CD8-positive, alpha-beta T cell (primary cell): ENCODE measurements at places on chromosomes 1 and 21.

DNA sequence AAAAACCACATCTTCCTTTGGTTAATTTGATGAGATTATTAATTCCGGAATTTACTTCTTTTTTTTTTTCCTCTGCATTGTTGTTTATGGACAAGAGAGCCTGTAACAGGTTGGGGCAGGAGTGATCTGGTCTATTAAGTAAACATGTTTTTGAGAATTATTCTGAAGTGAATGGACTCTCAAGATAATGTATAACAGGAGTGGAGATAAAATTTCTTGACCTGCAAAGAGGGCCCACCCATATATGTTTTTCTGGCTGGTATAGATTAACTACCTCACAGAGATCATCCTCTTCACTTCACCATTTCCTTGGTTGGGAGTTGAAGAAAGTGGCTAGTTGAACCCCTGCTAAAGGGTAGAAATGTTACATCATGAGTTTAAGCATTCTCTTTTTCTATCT is 10.7 kb downstream of the DDI2 start:
- no peak for DNase-seq

DNA sequence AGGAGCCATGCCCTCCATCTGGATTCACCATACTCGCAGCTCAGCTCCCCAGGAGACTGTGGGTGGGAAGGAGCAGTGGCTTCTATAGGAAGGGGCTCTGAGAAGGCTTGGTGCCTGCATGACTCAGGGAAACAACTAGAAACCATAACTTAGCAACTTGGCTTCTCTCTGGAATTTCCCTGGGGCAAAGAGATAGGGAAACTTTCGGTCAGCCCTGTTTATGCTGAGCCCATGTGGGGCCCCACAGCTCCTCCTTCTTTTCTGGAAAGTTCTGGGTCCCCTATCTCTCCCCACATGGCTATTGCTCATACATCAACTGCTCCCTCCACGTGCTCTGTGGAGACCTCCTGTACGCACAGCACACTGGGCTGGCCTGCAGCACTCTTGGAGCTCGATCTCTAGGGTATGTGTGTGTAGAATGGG is 39.3 kb downstream of the PLEKHA6 start:
- DNase-seq = no peak

DNA sequence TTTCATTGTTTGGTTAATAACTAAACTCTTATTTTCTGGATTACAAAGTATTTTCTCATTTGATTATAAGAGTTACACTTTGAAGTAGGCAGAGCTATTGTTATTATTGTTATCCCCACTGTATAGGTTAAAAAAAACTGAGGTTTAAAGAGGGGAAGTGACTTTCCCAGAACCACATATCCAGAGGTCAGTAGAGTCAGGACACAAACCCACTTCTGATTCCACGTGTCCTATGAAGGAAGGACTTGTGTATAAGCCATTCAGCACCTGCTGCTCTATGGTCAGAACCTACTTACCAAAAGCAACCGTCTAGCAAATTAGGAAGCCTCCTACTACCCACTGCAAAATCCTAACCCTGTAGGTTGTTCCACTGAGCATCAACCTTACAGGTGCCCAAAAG is 291.3 kb downstream of the TM2D1 start:
- no peak for DNase-seq

GRCh38 chr1:154440036-154440804 is 35.1 kb downstream of the IL6R start:
- no peak for DNase-seq

GRCh38 chr1:167544447-167545093 is 9.0 kb downstream of the CREG1 start:
- DNase-seq = no peak

- no peak for DNase-seq
Measured at GRCh38 chr21:36692114-36692834, 6.6 kb upstream of the SIM2 start.

DNA sequence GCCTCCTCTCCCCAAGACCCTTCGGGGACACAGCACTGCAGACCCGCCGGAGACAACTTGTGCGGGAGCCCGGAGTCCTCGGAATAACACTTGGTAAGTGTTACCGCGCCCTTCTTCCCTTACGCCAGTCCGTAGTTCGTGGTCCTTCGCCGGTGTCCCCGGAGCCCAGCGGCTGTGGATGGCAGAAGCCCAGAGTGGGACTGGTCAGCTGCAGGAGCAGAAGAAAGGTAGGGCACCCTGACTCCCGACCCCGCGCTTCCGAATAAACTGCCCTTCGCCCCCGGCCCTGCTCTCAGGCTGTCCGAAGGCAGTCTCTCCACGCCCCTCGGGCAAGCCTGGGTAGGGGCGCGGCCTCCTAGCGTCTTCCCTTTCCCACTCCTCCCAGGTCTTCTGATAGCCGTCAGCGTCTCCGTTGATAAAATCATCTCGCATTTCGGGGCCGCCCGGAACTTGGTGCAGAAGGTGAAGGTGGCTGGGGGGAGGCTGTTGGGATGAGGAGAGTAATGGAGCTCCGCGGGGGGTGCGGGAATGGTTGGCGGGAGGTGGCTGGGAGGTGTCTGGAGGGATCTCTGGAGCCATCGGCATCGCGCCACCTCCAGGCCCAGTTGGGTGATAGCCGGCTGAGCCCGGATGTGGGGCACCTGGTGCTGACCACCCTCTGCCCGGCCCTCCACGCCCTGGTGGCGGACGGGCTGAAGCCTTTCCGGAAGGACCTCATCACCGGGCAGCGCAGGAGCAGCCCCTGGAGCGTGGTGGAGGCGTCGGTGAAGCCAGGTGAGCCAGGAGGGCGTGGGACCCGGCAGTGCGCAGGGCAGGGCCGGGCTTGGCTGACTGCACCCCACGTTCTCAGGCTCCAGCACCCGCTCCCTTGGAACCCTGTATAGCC is 4.3 kb downstream of the RUSC1 start:
- no peak for DNase-seq

GRCh38 chr1:102105931-102106550 is 109.3 kb upstream of the OLFM3 start:
- DNase-seq = no peak

DNA sequence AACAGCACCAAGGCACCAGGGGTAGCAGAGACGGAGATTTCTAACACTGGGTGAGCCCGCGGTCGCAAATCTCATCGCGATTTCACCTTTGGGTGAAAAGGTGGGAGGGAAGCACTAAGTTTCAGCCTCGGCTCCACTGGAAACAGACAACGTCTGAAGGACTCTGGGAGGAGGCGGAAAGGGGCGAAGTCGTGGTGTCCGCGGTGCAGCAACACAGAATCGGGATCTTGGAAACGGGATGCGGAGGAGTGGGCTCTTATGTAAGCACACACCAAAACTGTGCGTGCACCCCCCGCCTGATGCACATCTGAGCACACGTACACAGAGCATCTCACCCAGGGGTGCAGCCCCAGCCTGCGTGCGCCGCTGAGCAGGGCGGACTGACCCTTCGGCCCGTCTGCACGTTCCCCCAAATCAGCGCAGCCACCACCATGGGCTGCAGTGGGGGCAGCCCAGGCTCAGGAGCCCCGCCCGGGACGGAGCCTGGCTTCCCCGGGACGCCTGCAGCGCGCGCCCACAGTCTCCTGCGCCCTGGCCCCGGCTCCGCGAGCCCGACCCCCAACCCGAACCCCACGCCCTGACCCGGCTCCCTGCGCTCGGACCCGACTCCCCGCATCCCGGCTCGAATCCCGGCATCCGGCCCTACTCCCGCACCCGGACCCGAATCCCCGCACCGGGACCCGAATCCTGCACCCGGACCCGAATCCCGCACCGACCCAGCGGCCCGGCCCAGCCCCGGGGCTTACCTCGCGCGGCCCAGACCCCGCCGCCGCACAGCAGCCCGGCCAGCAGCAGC is 670 bp downstream of the CLSTN1 start:
- peak; percentile 9 for DNase-seq

DNA sequence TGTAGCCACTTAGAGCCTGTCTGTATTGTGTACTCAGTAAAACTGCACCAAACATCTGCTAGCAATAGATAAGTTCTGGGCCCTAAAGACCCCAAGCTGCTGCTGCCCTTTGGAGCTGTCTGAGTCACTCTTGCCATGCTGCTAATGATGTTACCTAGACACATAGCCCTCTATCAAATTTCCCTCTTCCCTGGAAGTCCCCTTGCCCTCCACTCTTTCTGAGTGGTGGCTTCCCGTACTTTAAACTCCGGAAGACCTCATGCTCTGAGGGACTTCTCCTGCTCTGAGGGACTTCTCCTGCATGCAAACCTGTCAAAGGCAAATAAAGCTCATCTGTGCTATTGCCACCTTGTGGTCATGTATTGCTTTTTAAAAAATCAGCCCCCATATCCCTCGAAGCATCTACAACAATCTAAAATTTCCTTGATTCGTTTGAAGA is 34.0 kb downstream of the FH start:
- DNase-seq = no peak

GRCh38 chr1:147389532-147390184 is 147.2 kb downstream of the CHD1L start:
- DNase-seq = no peak

DNA sequence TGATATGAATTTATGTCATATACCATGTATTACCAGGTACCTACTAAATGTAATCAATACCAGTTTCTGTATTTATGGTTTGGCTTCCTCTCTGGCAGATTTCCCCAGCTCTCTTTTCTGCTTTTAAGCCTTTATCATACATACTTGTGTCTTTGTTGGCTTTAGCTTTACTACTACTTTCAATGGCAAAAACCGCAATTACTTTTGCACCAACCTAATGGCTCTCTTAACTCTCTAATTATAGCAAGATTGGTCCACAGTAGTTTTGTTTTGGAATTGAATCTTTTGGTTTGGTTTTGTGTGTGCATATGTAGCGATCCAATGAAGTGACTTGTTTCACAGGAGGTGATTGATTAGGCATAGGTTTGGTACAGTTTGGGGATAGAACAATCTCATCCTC is 93.6 kb downstream of the ATG4C start:
- no peak for DNase-seq

- no peak for DNase-seq
Measured at GRCh38 chr1:226370144-226370923, 37.6 kb downstream of the PARP1 start.

- DNase-seq = no peak
Measured at GRCh38 chr1:208302699-208303238, 58.6 kb upstream of the PLXNA2 start.

- DNase-seq = peak; percentile 87
Measured at GRCh38 chr1:24390924-24391782, 22.4 kb downstream of the STPG1 start.

GRCh38 chr1:246550402-246550801 is 15.7 kb downstream of the TFB2M start:
- no peak for DNase-seq

- no peak for DNase-seq
Measured at GRCh38 chr1:190344454-190344853, 133.2 kb downstream of the BRINP3 start.

DNA sequence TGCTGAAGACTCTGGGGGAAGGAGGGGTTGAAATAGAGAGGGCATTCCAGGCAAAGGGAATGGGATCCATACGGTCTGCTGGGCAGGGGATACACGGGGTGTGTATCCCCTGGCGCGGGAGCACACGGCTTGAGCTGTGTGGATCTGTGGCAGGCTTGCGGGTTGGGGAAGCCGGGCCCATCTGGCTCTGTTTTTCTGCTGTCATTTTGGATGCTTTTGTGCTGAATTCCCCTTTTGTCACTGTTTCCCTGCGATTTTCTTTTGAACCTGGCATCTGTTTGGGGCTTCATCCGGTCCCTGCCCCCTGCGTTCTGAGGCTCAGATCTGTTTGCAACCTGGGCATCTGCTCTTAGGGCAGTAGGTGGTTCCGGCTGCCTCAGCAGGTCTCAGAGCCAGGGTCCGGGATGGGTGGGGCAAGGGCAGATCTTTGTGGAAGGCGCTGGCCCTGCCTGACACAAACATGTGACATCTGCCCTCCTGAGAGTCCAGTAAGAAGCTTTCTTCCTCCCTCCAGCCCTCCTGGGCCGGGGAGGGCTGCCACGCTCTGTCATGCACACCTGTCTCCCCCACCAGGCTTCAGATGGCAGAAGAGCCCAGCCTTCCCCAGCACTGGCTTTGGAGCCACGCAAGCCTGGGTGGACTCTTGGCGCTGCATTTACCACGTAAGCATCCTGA is 84.0 kb downstream of the IGSF21 start:
- no peak for DNase-seq

DNA sequence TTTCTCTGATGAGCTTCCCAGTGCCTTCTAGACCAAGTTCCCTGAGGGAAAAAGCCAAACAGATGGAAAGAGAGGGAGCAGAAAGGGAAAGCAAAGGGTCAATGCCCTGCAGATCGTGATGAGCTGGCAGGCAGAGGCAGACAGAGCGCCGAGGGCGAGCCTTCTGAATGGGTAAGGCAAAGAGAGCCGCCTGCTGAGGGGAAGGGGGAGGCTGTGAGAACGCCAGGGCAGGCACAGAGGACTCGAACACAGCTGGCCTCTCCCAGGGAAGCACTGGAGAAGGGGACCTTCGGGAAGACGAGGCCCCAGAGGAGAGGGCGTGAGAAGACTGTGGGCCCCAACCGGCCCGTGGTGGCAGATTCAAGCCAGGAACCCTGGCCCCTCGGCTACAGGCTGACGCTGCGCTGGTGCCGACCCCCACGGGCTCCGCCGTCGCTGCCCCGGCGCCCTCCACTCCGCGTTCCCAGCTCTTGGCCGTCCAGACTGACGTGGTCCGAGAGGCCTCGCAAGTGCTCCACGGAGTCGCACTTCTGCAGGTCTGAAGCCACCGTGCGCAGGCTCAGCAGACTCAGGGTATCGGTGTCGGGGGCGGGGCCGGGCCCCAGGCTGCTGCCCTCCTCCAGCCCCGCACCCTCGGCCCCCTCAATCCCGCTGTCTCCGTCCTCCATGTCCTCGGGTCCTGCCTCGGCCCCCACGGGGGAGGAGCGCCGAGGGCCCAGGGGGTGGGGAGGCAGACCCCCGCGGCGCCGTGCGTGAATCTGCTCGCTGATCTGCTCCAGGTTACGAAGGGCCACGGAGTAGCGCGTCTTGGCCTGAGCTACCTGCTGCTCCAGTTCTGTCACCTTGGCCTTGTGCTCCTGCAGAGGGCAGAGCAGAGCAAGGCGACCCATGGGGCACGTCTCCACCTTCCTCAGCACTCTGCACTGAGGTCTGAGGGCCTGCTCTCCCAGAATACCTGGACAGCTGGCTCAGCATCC is 13.9 kb downstream of the SH3BP5L start:
- DNase-seq = no peak

GRCh38 chr1:35431173-35431599 is 126.0 kb downstream of the KIAA0319L start:
- DNase-seq = no peak
